Stimulated activated CD4-positive, alpha-beta T cell treated with anti-CD3 and anti-CD28 coated beads, Interleukin-2, amount 100 ng/mL, for 4 hours (primary cell): ENCODE measurements at places on chromosomes 6 and 20.

DNA sequence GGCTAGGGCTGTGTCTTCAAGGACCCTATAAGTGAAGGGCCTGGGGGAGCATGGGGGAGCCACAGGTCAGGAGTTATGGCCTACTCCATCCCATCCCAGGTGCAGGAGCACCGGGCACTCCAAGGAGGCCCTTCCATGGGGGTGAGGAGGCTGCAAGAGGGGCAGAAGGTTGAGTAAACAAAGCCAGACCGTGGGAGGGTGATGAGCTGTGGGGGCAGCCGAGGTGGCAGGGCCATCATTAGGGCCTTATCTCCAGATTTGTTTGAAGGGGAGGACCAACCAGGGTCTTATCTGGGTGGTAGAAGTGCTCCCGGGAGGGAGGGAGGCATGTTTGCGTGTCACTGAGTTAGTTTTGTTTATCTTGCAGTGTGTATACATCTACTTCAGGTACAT is 2.1 kb upstream of the FAM83C start:
- no peak for DNase-seq

GRCh38 chr6:143884216-143884900 is 20.1 kb downstream of the ZC2HC1B start:
- no peak for DNase-seq

DNA sequence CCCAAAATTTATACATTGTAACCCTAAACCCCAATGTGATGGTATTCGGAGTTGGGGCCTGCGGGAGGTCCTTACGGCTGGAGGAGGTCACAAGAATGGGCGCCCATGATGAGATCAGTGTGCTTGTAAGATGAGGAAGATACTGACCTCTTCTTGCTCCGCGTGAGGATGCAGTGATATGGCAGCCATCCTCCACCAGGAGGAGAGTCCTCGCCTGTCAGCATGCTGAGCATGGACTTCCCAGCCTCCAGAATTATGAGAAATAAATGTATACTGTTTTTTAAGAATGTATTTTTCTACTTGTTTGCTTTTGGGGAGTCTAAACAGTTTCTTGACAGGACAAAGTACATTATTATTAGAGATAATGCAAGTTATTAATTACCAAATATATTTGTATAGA is 8.7 kb upstream of the SYNDIG1 start:
- no peak for DNase-seq

- DNase-seq: no peak
These were observed 37.1 kb upstream of the PROKR2 start for GRCh38 chr20:5353624-5354496.

GRCh38 chr6:1609648-1610496 is at the start of gene FOXC1:
Gene FOXC1, plus strand, starts transcription at chr6:1609915. Its CDS starts 531 bp downstream, at chr6:1610446.
- DNase-seq: no peak

DNA sequence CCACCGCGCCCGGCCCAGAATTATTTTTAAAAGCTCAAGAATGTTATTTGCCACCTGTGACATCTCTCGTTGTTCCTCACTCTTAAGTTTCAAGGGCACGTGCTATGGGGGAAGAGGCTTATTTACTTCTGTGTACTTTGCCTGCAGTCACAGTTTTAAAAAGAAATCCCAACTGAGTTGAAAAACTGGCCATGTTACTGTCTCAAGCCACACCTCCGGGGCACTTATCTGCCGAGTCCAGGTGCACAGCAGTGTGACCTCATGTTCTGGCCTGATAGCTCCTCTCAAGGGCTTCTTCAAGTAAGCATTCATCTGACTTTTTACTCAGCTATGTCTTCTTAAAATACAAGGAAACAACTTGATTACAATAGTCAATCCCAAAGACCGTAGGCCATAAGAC is 34.5 kb downstream of the SHLD1 start:
- DNase-seq: no peak

- DNase-seq: no peak
These were observed 3.7 kb upstream of the SPDEF start for GRCh38 chr6:34559651-34560365.

DNA sequence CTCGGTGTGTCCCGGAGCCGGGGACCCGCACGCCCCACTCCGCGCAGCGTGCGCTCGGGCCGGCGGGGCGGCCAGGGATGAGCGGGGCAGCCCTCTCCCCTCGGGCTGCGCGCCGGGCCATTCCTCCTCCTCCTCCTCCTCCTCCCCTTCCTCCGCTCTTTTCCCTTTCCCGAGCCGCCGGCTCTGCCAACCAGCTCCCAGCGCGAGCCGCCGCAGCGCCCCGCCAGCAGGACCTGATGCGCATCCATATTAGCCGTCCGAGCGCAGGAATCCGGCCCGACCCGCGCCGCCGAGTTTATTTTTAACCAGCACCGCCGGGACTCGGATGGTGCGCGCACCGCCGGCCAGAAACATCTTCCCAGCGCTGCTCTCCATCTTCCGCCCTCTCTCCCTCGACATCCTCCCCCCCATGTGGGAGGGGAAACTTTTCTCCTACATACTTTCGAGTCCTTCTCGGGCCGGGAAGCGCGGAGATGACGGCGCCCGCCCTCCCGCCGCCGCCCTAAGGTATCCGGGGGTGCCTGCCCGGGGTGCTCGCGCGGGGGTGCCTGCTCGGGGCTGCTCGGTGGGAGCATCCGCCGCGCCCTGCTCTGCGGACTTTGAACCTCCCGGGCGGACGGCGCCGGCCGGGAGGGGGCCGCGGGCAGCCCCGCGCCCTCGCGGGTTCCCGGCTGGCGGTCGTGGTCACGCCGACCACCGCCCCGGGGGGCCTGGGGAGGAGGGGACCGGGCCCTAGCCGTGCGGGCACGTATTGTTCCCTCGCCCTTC is 619 bp downstream of the RREB1 start:
- DNase-seq: peak; percentile 40

DNA sequence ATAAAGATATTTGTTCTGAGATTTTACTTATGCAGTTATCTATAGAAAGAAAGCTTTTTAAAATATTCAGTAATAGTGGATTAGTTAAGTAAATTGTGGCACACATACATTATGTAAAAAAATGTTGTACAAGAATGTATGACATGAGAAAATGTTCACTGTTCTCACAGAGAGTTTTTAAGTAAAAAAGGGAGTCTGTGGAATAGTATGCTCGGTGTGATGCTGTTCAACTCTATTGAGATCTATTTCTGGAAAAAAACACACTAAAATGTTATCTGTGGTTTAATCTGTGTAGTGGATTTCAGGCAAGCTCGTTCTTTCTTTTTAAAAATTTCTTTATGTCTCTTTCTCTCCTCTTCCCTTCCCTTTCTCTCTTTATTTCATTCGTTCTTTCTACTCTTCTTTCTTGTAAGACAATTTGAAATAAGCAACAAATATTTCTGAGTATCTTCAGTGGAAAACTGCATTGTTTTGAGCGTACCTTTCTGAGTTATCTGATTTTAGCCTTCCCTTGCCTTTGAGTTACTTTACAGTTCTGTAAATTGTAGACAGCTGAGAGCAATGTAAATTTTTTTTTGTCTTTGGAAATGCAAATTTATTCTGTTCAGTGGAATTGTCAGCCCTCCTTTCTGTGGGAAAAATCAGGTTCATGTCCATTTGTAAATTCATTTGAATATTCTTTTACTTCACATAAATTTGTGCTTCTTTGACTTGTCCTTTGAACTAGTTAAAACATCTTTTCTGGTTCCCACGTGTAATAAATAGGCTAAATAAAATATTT is 229.0 kb upstream of the NOX3 start:
- no peak for DNase-seq
